ENCODE measurements at places on chromosomes 16 and 17.

- DNase-seq: no peak
Measured at GRCh38 chr17:41428591-41429291, 4.4 kb upstream of the KRT37 start.

- DNase-seq: no peak
Measured at GRCh38 chr16:13123991-13124390, 222.6 kb downstream of the SHISA9 start.

- DNase-seq: no peak
Measured at GRCh38 chr16:52074133-52074532, 472.8 kb downstream of the TOX3 start.

- no peak for DNase-seq
Measured at GRCh38 chr16:13426269-13426668, 493.7 kb upstream of the ERCC4 start.

- no peak for DNase-seq
Measured at GRCh38 chr16:57711993-57712392, 17.4 kb downstream of the DRC7 start.

DNA sequence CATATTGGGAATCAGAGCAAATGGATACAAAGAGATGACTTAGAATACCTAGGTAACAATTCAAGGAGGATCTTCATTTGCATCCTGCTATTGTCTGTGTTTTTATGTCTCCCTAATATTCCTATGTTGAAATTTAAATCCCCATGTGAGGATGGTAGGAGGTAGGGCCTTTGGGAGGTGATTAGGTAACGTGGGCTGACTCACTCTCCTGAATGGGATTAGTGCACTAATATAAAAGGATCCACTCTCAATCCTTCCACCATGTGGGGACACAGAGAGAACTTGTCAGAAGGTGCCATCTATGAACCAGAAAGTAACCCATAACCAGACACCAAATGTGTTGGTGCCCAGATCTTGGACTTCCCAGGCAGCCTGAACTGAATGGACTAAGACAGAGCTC lies 83.4 kb downstream of the CDH8 start:
- DNase-seq: no peak

- no peak for DNase-seq
Measured at GRCh38 chr16:82945420-82946101, 318.8 kb downstream of the CDH13 start.

DNA sequence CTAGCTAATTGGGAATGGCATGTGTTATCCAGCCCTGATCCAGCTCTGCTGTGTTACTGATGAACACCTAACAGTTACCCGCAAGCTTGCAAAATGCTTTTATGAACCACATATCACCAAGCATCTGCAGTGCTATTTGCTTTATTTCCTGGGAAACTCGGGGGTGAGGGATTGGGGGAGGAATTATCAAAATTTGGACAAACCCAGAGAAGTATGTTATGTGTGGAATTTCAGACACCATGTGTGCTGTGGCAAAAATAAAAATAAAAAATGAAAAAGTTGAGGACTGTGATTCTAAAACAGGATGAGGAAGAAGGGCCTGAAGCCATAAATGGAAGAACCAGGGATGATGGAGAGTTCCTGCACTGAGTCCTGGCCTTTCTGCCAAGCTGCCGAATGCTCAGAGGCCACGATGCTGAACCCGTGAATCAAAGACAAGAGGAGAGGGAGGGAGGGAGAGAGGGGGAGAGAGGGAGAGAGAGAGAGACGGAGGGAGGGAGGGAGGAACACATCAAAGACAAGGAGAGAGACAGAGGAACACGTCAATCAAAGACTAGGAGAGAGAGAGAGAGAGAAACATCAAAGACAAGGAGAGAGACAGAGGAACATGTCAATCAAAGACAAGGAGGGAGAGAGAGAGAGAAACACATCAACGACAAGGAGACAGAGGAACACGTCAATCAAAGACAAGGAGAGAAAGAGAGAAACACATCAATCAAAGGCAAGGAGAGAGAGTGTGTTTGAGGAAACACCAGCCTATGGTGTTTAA lies 89.8 kb downstream of the MRM3 start:
- DNase-seq: no peak

- DNase-seq: no peak
Measured at GRCh38 chr16:58021661-58022551, 3.6 kb upstream of the MMP15 start.

GRCh38 chr17:11459861-11460331 lies 138.4 kb upstream of the DNAH9 start:
- no peak for DNase-seq

- no peak for DNase-seq
Measured at GRCh38 chr17:17151055-17151454, 55.1 kb downstream of the PLD6 start.

DNA sequence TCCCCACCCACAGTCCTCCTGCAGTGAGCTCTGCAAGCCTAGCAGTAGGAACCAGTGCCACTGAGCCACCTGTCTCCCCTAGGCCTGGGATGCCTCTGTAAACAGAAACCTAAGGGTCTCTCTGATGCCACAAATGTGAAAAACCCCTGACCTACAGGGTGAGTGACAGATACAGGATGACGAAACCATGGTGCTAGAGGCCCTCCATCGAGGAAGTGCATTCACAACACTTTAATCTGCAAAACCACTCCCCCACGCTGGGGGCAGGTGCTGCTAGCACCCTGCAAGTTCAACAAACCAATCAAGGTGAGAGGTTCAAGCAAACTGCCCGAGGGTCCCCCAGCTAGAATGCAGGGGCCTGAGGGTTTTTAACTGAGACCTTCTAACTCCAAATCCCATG lies 59.5 kb downstream of the CDYL2 start:
- DNase-seq: no peak

DNA sequence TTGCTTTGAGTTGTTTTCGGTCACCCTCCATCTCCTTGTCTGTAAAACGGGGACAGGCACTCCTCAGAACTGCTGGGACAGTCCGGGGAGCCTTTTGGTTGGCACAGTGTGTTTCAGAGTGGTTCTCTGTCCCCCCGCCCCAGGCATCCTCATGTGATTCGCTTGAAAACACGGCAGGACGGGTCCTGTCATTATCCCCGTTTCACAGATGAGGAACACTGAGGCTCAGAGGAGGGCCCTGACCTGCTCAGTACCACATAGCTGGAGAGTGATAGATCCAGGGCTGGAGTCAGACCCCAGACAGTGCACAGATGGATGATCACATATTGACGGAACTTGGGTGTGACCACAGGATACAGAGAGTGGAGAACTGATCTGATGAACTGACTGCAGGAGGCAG lies 13.5 kb upstream of the ADGRG1 start:
- DNase-seq: no peak

DNA sequence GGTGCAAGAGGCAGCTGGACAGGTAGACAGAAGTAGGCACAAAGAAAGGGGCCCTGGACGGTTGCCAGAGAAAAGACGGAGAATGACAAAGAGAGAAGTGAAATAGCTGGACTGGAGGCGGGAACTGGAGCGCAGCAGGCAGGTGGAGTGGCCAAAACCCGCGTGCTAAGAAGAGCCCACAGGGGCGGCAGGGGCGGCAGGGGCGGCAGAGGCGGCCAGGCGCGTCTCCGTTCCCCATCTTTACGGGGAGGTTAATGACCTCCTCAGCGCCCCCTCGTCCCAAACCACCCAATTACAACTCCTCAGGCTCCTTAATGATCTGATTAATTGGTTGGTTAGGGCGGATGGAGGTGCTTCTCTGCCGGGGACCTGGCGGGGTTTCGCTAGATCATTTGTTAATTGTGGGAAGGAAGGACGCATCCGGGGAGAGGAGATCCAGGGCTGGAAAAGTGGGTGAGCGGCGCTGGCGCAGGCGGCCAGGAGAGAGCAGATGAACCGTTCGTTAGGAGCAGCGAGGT lies 15.4 kb upstream of the HOXB9 start:
- DNase-seq: no peak

Data from esophagus squamous epithelium (tissue), 5 donors.